Endothelial cell (in vitro differentiated cells): ENCODE measurements at places on chromosomes 5 and 9.

GRCh38 chr9:110106661-110107060 lies 101.3 kb downstream of the C9orf152 start:
- DNase-seq, result no peak

DNA sequence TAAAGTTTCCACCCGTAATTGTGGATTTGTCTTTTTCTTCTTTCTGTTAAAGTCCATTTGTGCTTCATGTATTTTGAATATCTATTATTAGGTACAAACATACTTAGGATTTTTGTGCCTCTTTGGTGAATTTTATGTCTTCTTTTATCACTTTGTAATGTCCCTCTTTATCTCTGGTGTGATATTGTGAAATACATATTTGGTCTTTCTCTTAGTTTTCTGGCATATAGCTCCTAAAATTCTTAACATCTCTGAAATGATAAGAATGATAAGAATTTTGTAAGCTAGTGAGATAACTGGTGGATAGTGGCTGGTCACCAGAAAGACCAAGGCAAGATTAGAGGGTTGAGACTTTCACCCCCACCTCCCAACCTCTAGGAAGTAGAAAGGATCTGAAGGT lies 111.1 kb downstream of the KCTD16 start:
- no peak for DNase-seq

DNA sequence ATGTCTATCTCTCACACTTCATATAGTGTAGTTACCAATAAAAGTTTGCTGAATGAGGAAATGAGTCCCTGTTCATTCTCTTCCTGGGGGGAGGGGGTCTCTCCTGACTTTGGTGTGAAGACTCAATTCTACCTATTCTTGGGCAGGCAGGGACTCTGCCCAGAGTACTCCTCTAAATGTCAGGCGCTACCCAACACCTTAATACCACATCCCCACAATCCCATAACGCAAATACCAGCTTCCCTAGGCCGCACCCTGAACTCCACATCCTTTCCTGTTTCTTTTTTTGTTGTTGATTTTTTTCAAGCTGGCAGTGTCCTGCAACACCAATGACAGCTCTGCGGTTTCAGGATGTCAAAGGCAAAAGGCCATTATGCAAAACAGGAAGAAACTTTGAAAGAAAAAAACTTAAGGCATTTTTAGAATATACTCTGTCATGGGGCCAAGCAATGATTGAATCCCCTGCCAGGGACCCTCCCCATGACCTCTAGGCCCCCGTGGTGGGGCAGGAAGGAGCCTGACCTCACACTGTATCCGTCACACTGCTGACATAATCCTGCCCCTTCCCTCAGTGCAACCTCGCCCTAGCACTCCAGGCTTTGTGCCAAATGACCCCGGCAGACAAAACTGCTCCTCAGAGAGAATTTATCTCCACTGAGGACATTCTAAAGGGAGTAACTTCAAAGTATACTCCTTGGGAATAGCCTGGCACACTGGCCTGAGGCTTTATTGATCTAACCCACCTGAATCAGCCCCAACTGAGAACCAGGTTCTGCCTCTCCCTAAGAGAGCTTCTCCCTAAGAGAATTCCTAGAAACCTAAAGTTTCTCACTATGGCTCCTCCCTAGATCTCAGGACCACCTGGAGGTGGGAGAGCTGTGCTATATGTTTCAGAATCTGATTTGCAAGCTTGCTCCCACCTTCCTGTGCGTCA lies 8.0 kb downstream of the B4GALT1 start:
- DNase-seq, result peak; percentile 47

DNA sequence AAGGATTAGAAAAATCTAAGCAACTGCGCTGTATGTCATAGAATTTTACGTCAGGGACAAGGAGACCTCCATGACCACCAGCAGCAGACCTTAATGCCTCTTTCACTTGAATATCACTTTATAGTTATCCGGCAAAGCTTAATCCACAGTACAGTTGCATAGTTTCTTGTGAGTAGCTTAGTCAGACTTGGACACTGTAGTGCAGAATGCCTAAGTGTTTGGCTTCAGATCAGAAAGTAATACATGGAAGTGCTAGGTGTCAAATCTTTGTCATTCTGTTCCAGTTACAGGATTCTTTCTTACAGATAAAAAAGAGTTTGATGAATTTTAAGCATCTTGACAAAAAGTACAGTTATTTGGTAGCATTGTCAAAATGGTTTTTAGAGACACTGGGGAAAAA lies 239.9 kb upstream of the PAPPA start:
- no peak for DNase-seq

DNA sequence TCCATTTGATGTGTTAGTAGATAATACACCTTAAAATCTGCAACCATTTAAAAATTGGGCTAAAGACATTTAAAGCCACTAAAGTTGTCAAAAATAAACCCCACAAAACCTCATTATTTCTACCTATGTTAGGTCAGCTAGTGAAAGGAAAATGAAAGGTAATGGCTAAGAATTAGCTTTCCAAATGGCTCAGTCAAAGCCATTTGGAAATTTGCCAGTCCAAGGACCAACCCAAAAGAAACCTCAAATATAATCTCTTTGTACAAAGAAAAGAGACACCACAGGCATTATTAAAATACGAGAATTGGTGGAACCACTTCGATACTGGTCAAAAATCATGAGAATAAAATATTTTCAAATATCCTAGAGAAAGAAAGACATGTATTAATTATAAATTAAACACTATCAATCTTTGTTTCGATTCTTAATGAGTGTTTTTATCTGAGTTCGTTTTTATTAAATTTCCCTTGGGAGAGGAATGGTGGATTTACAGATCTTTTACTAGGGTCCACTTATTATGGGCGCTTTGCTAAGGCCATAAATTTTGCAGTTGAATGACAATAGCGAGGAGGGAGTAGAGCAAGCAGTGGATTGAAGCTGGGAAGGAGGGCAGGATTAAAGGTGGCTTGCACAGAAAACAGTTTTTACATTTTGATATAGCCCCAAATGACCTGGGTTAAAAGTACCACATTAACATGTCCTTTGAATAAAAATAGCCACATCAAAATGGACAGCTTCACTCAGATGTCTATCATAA lies 116.8 kb upstream of the SHB start:
- DNase-seq, result no peak

- DNase-seq, result no peak
Observed at GRCh38 chr9:24293386-24293785, 252.3 kb downstream of the IZUMO3 start.

GRCh38 chr9:97985058-97985861 lies 2.1 kb downstream of the ANP32B start:
- no peak for DNase-seq

GRCh38 chr5:25255128-25255527 lies 610.4 kb upstream of the CDH10 start:
- no peak for DNase-seq

- DNase-seq, result no peak
Observed at GRCh38 chr5:137122075-137122474, 377.1 kb downstream of the SPOCK1 start.

DNA sequence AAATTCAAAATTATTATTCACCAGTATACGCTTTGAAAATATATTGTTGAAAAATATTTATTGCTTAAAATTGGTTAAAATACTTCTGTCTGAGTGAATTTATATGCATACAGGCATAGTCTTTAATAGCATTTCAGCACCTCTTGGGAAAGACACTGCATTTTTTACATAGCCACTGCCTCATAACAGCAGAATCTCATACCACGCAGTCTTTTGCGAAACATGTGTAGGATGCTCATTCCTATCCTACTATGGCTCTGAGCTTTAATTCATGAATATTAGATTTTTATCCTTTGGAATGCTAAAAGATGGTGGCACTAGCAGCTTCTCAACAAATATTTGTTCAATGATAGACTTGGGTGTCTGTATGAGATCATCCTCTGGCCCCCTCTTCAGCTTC lies 94.0 kb upstream of the SH3GL2 start:
- no peak for DNase-seq

GRCh38 chr5:116272281-116272941 lies 187.6 kb downstream of the COMMD10 start:
- no peak for DNase-seq

GRCh38 chr9:134995792-134996120 lies 78.0 kb upstream of the FCN1 start:
- no peak for DNase-seq

- no peak for DNase-seq
Observed at GRCh38 chr9:97503862-97504210, 2.4 kb downstream of the TMOD1 start.

- DNase-seq, result no peak
Observed at GRCh38 chr9:90301277-90301653, 341.4 kb downstream of the DIRAS2 start.

DNA sequence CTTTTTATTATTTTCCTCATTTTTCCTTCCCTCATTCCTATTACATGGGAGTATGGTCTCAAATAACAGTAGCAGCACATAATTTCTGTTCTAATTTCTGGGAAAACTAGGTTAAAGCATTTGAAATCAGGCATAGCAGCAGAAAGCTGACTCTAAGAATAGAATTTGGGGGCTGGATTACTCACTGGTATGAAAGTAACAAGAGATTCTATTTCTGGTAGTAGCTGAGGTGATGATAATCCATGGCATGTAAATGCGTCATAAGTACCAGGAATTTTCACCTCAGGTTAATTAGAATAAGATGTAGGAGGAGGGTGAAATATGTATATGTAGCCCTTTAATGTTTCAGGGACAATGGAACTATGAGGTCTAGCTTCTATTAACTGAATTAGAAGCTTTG lies 662.0 kb downstream of the PTPRD start:
- no peak for DNase-seq

DNA sequence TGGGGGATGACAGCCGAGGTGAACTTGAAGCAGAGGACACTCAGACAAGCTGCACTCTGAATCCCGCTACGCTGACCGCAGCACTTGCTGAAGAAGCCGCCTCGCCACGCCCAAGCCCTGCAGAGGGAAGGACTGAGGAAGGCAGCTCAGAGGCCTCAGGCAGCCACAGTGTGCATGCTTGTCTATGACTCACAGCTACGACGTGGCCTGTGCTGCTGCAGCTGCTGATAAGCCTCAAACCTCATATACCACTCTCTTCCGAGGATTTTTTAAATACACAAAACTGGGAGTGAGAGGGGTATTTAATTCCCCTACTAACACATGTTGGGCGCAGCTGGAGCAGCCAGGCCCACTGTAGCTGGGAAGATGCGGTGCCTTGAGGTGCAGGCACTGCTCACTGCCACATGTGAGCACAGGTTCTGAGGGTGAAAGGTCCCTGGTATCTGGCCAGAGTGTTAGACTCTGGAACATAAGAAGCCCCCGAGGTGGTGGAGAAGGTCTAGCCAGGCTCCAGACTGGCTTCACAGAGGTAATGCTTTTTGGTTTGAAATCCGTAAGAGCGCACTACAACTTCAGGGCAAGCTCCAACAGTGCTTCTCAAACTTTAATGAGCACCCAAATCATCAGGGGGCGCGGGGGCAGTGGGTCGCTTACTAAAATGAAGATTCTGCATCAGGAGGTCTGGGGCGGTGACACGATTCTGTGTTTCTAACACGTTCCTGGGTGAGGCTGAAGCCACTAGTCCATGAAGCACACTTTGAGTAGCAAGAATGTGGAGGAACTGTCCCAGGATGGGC lies 196.8 kb downstream of the AUH start:
- DNase-seq, result no peak

GRCh38 chr9:129174102-129174723 lies 3.8 kb downstream of the IER5L start:
- DNase-seq, result peak; percentile 94

DNA sequence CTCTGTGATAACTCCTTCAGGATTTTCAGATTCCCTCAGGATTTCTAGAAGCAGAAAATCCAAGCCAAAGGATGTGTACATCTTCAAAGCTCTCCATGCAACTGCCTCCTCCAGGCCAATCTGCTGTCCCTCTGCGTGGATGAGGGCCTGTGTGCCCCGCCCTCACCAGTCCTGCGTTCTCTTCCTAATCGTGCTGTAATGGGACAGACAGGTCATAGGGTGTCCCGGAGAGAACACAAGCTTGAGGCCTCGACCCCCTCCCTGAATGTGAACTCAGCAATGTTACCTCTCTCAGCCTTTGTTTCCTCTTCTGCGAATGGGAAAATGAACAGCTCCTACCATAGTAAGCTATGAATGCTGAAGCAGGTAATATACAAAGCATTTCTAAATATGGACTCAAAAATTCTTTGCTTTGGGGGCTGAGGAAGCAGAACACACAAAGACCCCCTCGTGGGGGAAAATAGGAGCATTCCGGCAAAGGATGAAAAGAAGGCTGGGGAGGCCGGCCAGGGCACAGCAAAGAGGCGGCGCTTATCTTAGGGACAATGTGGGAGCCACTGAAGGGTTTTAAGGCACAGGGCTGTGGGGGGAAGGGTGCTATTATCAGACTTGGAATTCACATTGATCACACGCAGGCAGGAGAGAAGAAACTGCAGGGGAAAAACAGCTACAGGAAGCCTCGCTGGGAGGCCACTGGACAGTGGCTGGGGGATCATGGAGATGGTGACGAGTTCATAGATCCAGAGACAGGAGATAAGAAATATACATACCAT lies 57.2 kb upstream of the FBXW11 start:
- no peak for DNase-seq

- DNase-seq, result peak; percentile 27
Observed at GRCh38 chr9:16828340-16829281, 41.9 kb downstream of the BNC2 start.

DNA sequence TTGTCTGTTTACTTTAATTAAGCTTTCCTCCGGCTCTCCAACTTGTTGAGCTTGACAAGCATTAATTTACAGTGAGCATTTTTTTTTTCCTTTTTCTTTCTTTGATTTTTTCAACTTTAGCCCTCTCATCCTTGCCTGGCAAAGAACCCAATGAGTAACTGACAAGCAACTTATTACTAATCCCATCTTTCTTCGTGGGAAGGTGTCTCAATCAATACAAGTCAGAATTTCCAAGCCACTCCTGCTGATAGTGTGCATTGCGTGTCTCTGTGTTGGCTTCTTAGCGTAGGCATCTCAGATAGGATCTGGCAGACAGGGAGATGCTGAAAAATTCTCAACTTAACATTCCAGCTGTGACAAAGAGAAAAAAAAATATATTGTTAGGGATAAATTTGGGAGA lies 527.7 kb upstream of the WWC1 start:
- no peak for DNase-seq

DNA sequence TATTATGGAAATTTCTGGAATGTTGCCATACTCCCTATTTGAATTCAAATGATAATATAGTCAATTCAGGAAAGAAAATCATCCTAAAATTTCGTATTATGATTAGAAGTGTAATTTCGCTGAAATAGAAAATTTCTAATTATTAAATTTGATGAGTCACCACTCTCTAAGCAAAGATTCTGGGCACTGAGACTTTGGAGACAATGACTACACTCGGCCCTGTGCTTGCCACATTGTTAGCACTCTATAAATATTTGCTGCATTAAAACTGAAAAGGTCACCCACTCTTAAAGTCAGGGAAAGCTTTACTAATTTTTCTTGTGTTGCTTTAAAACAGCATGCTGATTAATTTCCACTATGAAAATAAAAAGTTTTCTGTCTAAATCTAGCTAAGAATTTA lies 240.3 kb downstream of the TLE4 start:
- DNase-seq, result no peak

- DNase-seq, result no peak
Observed at GRCh38 chr5:59586841-59587240, 306.7 kb downstream of the PDE4D start.

GRCh38 chr9:17367035-17367434 lies 211.8 kb upstream of the SH3GL2 start:
- DNase-seq, result no peak

- DNase-seq, result peak; percentile 84
Observed at GRCh38 chr5:134176511-134177368, at the start of gene SKP1. Gene SKP1, minus strand, starts transcription at chr5:134176950. Its CDS starts 2,928 bp downstream, at chr5:134174022.

- no peak for DNase-seq
Observed at GRCh38 chr5:15621094-15621493, 121.1 kb downstream of the FBXL7 start.

- DNase-seq, result no peak
Observed at GRCh38 chr9:21027295-21027694, 4.1 kb downstream of the HACD4 start.
